ENCODE measurements at places on chromosomes 2 and 18. TPM values are rescaled to one million over a fixed set of nuclear protein-coding genes. Genes with fewer than 3 reads are reported as not detected.

- H3K27ac ChIP-seq, result peak overlapping the region; percentile 41
- no peaks in the 10 kb centered on the region for H3K36me3 ChIP-seq
- peaks cover 3% of the 10 kb centered on the region for H3K27me3 ChIP-seq
- DNase-seq, result no peak
- peaks cover 42% of the 10 kb centered on the region for H3K4me1 ChIP-seq
Measured at GRCh38 chr2:101340141-101340551, 31.6 kb upstream of the RNF149 start.

The GALNT14 gene
- not detected for total RNA-seq

The CIB4 gene
- total RNA-seq, result not detected

The PLEK gene
- 10.9 TPM for total RNA-seq

The SPR gene
- total RNA-seq, result 0.71 TPM

The LHCGR gene
- not detected for total RNA-seq
